Common myeloid progenitor, CD34-positive (primary cell): ENCODE measurements at places on chromosomes 16 and 17.

GRCh38 chr17:80820331-80820730 is 171.3 kb upstream of the CHMP6 start:
- no peak for DNase-seq

DNA sequence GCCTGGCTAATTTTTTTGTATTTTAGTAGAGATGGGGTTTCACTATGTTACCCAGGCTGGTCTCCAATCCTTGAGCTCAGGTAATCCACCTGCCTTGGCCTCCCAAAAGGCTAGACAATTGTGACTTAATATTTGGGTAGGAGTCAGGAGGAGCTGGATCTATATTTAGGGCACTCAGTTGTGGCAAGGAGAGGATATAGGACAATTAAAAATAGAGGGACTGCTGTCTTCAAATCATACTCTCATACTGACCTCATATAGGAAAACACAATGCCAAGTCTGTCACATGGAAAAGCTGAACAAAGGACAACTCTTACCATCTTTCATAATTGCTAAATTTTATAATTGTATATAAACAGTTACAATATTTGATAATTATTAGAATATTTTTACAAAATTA is 17.1 kb downstream of the IRX3 start:
- DNase-seq = no peak

DNA sequence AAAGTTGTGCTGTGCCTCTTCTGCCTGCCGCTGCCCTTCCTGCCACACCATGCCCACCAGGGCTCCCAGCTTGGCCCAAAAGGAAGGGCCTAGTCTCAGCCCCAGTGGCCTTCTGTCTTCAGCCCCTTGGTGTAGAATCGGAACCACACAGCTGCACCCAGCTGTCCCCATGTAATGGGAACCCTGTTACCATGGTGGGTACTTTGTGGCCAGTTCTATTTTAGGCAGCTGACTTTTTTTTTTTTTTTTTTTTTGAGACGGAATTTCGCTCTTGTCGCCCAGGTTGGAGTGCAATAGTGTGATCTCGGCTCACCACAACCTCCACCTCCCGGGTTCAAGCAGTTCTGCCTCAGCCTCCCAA is 163.3 kb upstream of the GSE1 start:
- peak; percentile 55 for DNase-seq

- DNase-seq = no peak
Observed at GRCh38 chr17:28646039-28646754, 1.2 kb upstream of the BLTP2 start.

DNA sequence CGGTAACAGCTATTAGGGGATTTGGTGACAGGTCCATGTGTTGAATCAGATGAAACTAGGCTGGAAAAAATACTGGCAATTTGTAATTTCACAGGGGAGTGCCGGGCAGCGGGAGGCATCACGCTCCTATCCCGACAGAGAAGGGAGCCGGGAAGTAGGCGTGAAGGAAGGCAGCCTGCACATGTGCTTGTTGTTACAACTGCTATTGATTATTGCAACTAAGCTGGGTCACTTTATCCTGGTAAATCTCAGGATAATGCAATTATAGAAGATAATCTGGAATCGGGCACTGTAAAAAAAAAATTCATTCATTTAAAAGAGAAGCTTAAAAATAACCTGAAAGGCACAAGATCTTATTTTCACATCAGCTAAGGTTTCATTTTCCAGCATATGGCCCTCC is 180.6 kb downstream of the FOXL1 start:
- no peak for DNase-seq

- DNase-seq = peak; percentile 87
Observed at GRCh38 chr16:30096105-30096861, at the start of gene YPEL3. TSS of gene YPEL3 (minus strand) at chr16:30096213. CDS start at chr16:30095482, 731 bp downstream.

DNA sequence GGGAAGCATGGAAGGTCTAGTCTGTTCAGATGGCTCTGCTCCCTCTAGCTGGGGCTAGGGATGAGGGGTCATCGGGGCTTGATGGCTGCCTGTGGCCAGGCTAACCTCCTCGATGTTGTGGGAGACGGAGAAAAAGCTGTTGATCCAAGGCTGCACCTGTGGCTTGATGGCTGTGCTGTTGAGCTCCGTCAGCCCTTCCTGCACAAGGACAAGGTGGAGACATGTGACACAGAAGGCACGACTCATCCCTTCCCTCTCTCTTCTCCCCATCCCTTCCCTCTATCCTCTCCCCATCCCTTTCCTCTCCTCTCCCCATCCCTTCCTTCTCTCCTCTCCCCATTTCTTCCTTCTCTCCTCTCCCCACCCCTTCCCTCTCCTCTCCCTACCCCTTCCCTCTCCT is 28.2 kb downstream of the FCSK start:
- no peak for DNase-seq
